Activated naive CD4-positive, alpha-beta T cell (primary cell): ENCODE measurements at places on chromosomes 6 and 20.

DNA sequence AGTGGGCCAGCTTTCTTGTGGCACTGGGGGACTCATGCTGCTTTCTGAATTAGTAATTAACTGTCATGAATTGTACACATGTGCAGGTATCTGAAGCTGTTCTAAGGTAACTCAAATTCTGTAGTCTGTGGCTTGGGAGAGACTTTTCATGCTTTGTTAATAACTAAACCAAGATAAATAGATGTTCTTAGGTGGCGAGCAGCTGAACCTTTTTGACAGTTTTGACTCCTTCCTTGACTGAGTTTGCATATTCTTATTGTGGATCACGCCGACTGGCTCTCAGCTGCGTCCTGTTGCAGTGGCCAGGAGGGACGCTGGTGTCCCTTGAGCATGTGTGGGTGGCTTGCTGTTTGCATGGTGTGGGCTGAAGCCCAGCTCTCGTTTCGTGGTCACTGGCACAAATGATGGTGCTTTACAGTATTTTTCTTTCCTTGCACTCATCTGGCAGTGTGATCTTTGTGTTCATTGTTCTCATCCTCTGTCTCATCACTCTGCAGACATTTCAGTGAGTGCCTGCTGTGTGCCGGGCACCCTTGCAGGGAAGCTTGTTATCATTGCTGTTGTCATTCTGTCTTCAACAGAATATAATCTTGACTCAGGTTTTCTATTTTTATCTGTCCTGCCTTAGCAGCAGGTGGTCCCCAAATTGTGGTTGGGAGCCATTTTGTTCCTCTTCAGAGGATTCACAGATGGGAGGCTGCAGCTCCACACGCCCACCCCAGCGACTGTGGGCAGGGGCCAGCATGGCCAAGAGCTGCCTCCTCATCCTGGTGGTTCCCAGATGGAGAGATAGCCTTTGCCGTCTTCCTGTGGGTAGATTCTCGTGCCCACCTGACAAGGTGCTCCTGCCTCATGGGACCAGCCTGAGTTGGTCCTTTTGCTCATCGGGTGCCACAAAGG lies 39.6 kb downstream of the DUSP22 start:
- no peak for DNase-seq

DNA sequence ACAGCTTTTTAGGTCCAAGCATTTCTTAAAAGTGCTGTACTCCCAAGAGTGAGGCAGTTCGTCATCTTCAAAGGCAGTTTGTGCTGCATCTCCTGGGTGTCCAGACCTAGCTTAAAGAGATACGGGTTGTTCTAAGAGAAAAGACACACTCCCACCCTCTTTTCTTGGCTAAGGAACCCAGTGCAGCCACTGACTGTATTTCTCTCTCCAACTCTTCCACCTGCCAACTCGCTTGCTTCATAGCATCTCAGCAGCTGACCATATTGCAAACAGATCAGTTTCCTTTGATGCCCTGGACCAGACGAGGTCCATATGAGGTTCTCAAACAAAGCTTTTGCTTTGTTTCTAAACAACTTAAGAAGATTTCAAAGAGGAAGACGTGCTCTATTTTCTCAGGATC lies 101.1 kb downstream of the ISM1 start:
- no peak for DNase-seq

DNA sequence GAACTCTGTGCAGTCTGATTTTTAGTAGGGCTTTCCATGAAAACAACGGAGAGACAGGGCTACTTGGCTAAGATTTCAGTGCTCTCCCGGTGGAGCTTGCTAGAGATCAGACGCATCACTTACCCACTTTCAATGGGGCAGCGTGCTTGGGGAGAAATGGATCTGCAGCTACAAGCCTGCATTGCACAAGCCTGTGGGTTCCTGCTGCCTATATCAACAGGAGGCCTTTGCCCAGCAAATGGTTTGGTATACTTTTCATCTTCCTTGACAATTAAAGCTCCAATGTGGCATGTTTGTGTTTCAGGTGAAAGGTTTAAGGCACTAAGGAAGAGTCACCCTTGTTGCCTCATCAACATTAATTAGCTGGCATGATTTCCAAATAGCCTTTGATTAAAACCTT lies 136.0 kb upstream of the FOXQ1 start:
- DNase-seq, result no peak

- no peak for DNase-seq
These were observed 13.6 kb upstream of the RIPOR3 start for GRCh38 chr20:50704971-50705370.

DNA sequence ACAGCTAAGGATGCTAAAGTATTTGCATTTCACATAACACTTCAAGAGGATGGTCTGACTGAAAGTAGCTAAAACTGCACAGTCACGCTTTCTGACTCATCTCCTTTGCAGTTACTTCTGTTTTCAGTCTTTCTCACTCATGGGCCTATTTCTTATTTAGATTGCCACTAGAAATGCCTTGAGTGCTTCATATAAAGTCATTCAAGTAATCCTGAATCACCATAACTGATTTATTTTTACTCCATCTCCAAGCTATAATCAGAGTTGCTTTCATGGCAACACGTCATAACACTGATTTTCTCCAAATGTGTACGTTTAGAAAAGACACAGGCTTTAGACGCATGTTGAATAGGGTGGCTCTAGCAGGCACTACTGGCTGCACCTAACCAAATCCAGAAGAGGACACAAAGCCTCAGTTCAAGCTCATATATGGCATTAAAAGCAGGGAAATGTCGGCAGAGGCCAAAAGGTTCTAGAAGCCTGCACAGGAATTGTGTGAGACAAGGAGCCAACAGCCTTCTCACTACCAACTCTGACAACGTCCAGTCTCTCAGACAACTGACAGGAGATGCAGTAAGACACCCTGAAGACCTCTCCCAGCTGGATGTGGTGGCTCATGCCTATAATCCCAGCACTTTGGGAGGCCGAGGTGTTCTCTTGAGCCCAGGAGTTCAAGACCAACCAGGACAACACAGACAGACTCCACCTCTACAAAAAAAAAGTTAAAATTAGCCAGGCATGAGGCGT lies 64.1 kb upstream of the BEND6 start:
- no peak for DNase-seq

DNA sequence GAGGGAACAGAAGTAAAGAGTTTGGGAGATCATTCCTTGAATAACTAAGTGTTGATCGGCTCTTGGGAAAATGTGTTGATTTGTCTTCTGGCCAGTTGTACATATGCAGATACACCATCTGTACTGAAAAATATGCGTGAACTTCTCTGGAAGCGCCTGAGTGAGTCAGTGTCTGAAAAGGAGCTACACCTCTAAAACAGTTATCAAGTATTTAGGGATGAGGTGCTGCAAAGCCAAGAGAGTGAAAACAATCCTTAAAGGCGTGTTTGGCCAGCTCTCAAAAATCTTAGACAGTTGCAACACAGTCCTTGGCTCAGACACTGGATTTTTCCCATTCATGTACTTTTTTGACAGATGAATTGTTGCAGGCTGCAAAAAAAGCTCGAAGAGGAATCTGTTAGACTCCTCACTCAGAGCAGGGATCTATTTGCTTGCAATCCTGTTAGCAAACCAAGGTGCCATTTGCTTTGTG lies 61.3 kb downstream of the BMP6 start:
- DNase-seq, result no peak
